ENCODE measurements at places on chromosomes 5 and 9.
A peak's percentile ranks its signal among the peaks of the same experiment; 100 is the strongest.

GRCh38 chr5:149345892-149346222 is 558 bp downstream of the GRPEL2 start:
- no peak for DNase-seq
- H3K27ac ChIP-seq, result peak overlapping the region; percentile 90
- no peaks in the 10 kb centered on the region for H3K4me1 ChIP-seq
- no peaks in the 10 kb centered on the region for H3K27me3 ChIP-seq
- peaks cover 8% of the 10 kb centered on the region for H3K36me3 ChIP-seq

DNA sequence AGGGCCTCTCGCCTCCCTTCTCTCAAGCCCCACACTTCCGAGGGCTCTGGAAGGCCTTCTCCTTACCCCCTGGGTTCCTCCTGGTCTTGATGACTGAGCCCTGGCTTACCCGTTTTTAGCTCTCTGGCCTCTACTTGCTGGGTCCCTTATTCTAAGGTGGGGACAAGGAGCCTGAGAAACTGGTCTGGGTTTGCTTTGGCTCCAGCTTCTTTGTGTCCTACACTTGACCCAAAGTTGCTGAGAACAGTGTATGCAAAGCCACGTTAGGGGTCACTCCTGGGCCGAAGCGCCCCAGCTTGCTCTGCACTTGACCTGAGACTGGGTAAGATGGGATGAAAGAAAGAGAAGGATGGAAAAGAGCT is 788 bp downstream of the ZNF346 start:
- H3K4me1 ChIP-seq, result peaks cover 19% of the 10 kb centered on the region
- no peaks in the 10 kb centered on the region for H3K27me3 ChIP-seq
- H3K36me3 ChIP-seq, result no peaks in the 10 kb centered on the region
- peak overlapping the region; percentile 93 for H3K27ac ChIP-seq
- H3K4me3 ChIP-seq, result peak overlapping the region; percentile 94
- no peak for DNase-seq

- no peaks in the 10 kb centered on the region for H3K27me3 ChIP-seq
- H3K4me3 ChIP-seq, result no peak overlapping the region
- no peak overlapping the region for H3K27ac ChIP-seq
- peaks cover 9% of the 10 kb centered on the region for H3K4me1 ChIP-seq
- DNase-seq, result no peak
Measured at GRCh38 chr5:143207058-143207457, 196.4 kb downstream of the NR3C1 start.

DNA sequence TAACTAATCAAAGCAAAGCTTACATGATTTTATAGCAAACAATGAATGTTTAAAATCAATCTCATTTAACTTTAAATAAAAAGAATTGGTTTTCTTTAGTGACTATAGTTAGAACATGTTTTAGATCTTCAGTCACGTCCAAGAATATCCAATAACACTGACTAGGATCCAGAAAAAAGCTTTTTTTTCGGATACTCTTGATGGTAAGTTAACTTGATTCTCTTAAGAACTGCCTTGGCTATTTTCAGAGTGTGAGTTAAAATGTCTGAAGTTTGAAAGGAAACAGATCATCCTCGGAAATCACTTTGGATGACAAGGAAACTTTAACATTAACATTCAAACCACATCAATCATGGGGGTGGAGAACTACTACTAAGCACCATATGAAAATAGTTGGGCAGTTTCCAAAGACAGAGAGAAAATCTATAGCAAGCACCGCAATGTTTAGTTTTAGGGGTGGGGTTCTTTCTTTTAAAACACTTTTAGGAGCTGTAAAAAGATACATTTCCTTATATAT is 83.7 kb upstream of the SLC27A6 start:
- H3K4me3 ChIP-seq, result no peak overlapping the region
- DNase-seq, result no peak
- H3K27ac ChIP-seq, result no peak overlapping the region

DNA sequence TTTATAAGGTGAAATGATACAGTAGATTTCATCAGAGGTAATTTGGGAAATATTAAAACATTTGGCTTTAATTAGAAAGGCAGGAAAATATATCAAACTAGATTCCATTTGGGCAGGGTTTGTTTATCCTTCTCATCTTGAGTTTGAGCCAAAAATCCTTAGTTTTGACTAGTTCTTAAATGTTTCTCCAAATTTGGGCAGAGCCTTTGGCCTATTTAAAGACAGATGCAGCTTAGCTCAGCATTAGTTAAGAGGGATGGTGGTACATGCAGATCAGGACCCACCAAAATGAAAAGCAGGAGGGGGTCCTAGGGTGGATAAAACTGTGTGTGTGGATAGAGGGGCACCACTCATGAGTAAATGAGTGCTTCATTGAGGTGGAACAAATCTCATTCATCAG is 20.3 kb upstream of the ARRDC3 start:
- H3K4me3 ChIP-seq, result no peak overlapping the region
- H3K27me3 ChIP-seq, result no peaks in the 10 kb centered on the region
- H3K27ac ChIP-seq, result no peak overlapping the region
- H3K4me1 ChIP-seq, result no peaks in the 10 kb centered on the region
- no peak for DNase-seq

- no peak overlapping the region for H3K27ac ChIP-seq
- DNase-seq, result no peak
- H3K4me3 ChIP-seq, result no peak overlapping the region
- H3K36me3 ChIP-seq, result no peaks in the 10 kb centered on the region
Measured at GRCh38 chr5:24916863-24917262, 272.1 kb upstream of the CDH10 start.

DNA sequence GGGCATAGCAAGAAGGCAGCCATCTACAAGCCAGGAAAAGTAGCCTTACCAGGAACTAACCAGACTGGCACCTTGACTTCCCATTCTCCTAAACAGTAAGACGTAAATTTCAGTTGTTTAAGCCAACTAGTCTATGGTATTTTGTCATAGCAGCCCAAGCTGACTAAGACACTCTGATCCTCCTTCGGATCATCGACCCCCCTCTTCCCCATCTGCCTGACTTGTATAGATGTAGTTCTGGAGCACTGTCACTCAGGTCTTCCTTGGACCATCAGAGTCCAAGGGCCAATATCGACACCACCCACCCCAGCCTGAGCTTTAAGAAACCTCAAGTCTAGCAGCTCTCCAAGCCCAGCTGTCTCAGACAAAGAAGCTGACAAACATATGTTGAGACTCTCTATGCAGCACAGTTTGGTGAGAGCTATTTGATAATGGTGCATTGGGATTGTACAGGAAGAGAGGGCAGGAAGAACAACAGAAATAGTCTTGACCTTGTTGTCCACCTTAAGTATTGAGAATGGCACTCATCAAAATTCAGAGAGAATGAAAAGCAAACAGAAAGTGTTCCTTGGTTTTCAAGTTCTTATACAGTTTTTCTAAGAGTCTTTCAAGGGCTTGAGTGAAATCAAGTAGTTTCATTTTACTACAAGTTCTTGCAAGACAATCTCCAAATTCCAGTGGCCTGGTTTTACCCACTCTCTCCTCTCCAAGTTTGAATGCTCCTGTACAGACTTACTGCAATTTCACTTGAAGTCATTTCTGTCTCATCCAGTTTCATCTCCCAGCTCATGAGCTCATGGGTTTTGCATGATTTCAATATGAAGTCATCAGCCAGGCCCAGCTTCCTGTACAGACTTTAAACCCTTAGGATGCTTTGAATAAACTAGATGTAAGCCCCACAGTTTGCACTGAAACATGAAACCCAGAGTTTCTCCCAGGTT is 122.3 kb upstream of the RAI14 start:
- H3K4me3 ChIP-seq, result no peak overlapping the region
- no peaks in the 10 kb centered on the region for H3K27me3 ChIP-seq
- H3K36me3 ChIP-seq, result no peaks in the 10 kb centered on the region
- no peak for DNase-seq
- no peak overlapping the region for H3K27ac ChIP-seq

DNA sequence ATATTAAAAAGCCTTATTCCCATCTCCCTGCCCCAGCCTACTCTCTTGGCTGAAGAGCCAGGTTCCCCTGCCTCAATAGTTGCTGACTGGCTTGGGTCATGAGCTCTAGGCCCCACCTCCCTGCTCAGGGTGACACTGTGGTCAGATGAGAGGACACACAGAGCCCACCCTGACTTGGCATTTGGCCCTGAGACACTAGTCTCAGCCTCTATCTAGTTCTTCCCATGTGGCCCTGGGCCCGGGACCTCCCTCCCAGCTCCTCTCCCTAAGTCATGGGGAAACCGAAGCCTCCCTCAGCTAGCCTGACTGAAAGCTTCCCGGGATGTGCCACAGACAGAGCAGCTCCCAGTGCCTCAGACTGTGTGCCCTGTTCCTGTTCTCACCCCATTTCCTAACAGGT is 5.8 kb upstream of the MYOZ3 start:
- no peak overlapping the region for H3K27ac ChIP-seq
- peaks cover 65% of the 10 kb centered on the region for H3K4me1 ChIP-seq
- no peak overlapping the region for H3K4me3 ChIP-seq
- DNase-seq, result no peak

DNA sequence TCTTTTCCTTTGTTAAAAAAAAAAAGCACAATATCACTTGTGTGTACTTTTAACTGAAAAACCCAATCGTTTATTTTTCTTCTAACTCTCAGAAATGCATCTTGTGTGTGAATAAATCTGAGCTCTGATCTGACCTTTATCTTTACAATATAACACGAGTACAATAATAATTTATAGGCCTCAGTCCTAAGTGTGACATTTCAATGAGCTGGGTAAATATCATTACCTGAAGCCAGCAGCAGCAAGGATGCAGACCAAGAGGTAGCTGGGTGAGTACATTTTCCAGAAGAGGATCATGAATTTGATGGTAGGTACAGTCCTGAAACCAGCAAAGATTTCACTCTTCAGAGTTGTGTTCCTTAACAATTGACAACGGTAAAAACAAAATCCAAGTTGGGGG is 264.0 kb upstream of the KIF2A start:
- H3K36me3 ChIP-seq, result no peaks in the 10 kb centered on the region
- H3K4me3 ChIP-seq, result no peak overlapping the region
- H3K27ac ChIP-seq, result no peak overlapping the region
- no peaks in the 10 kb centered on the region for H3K4me1 ChIP-seq

DNA sequence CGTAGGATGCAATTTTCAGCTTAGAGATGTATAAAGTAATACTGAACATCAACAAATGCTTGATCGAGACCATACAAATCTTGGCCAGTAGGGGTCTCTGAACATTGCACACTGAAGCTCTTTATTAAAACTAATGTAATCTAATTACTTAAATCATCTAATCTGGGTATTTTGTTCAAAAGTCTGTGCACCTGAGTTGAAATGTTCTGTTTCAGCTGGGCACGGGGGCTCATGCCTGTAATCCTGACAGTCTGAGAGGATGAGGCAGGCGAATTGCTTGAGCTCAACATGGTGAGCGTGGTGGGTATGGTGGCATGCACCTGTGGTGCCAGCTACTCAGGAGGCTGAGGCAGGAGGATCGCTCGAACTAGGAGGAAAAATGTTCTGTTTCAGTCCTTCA is 41.0 kb downstream of the ESM1 start:
- DNase-seq, result no peak
- H3K4me3 ChIP-seq, result no peak overlapping the region
- no peaks in the 10 kb centered on the region for H3K27me3 ChIP-seq
- no peaks in the 10 kb centered on the region for H3K36me3 ChIP-seq
- H3K4me1 ChIP-seq, result no peaks in the 10 kb centered on the region

- no peaks in the 10 kb centered on the region for H3K36me3 ChIP-seq
- DNase-seq, result no peak
- H3K4me1 ChIP-seq, result no peaks in the 10 kb centered on the region
- no peak overlapping the region for H3K4me3 ChIP-seq
Measured at GRCh38 chr9:69599232-69599971, 72.8 kb downstream of the APBA1 start.

GRCh38 chr5:59385700-59386099 is 507.8 kb downstream of the PDE4D start:
- H3K36me3 ChIP-seq, result no peaks in the 10 kb centered on the region
- no peak for DNase-seq
- H3K27me3 ChIP-seq, result no peaks in the 10 kb centered on the region

DNA sequence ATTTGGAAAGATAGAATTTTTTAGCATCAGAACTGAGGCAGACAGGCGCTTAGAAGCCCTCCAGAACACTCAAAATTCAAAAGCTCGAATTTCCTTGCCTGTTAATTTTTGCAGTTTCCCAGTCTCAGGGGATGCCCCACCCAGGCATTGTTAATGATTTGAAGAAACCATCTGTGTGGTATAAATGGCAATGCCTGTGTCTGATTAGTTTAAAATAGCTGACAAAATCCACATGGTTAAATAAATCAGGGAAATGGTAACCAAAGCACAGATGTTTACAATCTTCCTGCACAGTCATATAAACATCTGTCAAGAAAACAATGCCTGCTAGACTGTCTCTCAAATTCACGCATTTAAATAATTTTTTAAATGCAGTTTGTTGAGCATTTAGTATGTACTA is 185.2 kb upstream of the RGMB start:
- no peak overlapping the region for H3K27ac ChIP-seq
- H3K36me3 ChIP-seq, result no peaks in the 10 kb centered on the region
- H3K4me1 ChIP-seq, result no peaks in the 10 kb centered on the region
- no peaks in the 10 kb centered on the region for H3K27me3 ChIP-seq
- H3K4me3 ChIP-seq, result no peak overlapping the region

DNA sequence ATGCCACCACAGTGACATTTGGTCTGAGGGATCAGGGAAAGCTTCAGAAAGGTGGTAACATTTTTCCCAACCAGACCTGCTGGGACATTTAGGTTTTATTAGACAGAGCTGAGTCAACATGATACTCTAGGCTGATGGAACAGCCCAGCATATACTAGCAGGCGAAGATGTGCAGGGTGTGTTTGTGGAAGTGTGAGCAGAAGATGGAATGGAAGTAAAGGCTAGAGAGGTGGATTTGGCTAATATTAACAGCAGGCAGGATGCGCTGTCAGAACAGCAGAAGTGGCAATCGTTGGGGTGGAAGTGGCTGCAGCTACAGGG is 340.6 kb downstream of the ASTN2 start:
- no peak for DNase-seq
- no peaks in the 10 kb centered on the region for H3K27me3 ChIP-seq
- no peak overlapping the region for H3K4me3 ChIP-seq
- no peak overlapping the region for H3K27ac ChIP-seq
- H3K4me1 ChIP-seq, result peaks cover 8% of the 10 kb centered on the region
- no peaks in the 10 kb centered on the region for H3K36me3 ChIP-seq

DNA sequence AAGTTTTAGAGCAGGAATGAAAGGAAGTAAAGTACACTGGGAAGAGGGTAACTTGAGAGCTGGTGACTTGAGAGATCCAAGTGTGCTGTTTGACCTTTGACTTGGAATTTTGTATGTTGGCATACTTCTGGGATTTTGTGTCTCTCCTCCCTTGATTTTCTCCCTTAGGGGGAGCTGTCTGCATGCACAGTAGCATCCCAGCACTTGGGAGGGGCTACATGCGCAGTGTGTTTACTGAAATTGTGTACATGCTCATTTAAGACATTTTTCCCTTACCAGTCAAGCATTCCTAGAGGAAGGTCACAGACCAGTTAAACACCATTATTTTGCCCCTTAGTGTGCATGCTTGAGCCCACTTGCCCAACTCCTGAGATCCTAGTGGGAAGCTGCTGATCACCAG is 120.1 kb downstream of the ZNF622 start:
- no peak for DNase-seq
- no peak overlapping the region for H3K4me3 ChIP-seq
- H3K27ac ChIP-seq, result no peak overlapping the region
- H3K36me3 ChIP-seq, result no peaks in the 10 kb centered on the region
- H3K4me1 ChIP-seq, result no peaks in the 10 kb centered on the region

DNA sequence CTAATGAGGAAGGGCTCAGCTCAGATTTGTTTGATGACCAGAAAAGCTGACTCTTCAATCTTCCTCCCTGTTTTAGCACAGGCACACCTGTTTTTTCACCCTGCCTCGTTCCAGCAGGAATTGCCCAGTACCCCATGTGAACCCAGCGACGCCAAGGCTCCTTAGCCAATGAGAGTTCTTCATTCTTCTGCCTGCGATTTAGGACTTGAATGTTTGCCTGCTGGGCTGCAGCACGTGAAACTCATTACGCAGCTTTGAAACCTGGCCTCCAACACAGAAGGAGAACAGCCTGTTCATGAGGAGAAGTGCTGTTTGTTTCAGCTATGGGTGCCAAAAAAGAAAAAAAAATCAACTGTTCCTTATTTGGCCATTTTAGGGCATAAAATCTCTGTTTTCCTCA is 315.5 kb downstream of the TRPM3 start:
- H3K4me1 ChIP-seq, result no peaks in the 10 kb centered on the region
- H3K27ac ChIP-seq, result no peak overlapping the region

Measured in esophagus squamous epithelium (tissue), 5 donors.